Left lung (tissue), 14 donors: ENCODE measurements at places on chromosomes 11 and 22. TPM values are rescaled to one million over a fixed set of nuclear protein-coding genes. Genes with fewer than 3 reads are reported as not detected.
A peak's percentile ranks its signal among the peaks of the same experiment; 100 is the strongest.

DNA sequence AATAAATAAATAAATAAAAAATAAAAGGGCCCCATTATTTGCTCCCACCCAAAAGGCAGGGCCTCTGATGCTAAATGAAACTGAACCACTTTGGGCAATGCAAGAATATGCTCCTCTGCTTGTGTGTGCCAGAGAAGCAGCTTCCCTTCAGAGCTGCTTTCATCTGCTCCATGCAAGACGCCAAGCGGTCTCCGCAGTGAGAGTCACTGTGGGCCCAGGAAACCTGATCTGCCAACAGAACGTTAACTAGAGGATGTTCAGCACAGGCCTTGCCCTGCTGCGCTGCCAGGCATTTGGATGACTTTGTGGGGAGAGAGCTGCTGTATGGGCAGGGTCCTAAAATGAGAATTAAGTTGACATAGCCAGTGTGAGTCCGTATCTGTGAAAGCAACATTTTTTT lies 43.7 kb upstream of the APOA1 start:
- DNase-seq: no peak

DNA sequence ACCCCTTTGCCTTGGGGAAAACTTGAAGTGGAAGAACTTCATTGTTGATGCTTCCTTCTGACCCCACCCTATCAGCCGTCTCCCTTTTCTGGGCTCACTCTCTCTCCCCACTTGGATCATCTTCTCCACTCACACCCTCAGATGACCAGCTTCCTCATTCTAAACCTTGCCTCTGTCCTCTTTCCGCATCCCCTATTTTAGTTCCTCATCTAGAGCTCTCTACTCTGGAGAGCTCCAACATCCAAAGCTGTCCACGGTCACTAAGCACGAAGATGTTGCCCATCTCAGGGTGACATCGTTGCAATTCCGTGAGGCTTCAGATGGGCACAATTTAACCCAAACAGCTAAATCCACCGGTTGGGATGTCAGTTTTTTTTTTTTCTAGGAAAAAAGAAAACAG lies 31.6 kb upstream of the ME3 start:
- no peak for DNase-seq

- DNase-seq: no peak
Observed at GRCh38 chr11:69726019-69726418, 22.2 kb upstream of the FGF19 start.

DNA sequence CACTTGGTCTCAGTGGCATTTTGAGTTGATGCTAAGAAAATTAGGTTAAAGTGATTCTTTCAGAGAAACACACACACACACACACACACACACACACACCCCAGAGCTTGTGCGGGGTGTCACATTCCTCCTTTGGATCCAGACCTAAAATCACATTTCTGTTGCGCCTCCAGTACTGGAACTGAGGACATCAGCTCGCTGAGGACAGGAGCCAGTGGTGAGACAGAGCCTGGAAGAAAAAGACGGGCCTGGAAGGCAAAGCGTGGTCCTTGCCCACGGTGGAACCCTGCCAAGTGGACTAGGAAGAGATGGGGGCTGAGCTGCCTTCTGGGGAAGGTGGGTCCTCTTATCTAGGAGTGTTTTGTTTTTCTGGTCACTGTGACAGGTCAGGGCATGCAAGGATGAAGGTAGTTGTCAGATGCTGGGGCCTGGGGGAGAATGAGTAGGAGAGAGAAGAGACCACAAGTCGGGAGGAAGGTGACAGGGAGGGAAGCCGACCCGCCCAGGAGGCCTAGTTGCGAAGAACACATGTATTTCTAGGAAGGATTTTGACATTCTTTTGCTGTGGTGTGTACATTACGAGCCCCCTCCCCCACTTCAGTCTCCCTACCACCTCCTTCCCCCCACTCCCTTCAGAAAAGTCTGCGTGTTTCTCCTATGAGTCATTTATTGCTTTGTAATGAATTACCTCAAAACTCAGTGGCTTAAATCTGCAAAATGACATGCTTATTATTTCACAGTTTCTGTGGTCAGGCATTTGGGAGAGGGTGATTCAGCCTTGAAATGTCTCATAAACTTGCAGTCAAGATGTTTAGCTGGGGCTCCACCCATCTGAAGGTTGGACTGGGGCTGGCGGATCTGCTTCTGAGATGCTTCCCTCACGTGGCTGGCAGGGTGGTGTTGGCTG lies 4.8 kb upstream of the ELFN2 start:
- no peak for DNase-seq

DNA sequence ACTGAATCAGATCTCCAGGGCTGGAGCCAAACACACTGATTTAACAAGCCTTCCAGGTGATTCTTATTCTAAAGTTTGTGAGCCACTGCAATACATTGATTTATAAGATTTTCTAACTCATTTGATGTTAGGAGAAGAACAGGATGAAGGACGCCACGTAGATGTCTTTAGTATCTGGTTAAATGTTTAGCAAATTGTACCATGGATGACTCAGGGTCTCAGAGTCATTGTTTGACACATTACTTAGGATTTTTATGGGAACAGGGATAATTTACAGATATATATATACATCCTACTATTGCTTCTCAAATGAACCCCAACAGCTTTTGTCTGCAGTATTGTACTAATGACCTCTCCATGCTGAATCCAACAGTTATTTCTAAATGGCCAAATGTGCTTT lies 143.1 kb upstream of the DDI1 start:
- no peak for DNase-seq

DNA sequence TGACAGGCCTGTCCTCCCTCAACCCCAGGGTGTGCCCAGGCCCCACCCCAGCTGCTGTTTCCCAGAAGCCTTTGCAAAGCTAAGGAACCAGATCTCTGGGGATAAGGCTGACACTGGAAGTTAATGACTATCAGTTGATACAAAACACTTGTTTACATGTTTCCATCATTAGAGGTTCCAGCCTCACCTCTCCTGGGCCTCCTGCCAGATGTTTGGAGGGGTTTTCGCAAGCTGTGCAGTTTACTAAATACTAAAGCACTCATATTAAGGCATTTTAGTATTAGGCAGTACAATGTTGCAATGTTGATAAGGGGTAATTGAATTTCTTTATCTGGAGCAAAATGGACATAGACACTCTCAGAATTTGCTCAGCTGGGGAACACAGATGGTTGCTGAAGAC lies 218.7 kb downstream of the INSC start:
- DNase-seq: no peak

- DNase-seq: no peak
Observed at GRCh38 chr11:73971175-73971719, 11.4 kb downstream of the UCP2 start.

GRCh38 chr11:33773404-33773986 lies 825 bp downstream of the FBXO3 start:
- DNase-seq: no peak

- DNase-seq: no peak
Observed at GRCh38 chr11:97754976-97755375, 1265.8 kb upstream of the CNTN5 start.

DNA sequence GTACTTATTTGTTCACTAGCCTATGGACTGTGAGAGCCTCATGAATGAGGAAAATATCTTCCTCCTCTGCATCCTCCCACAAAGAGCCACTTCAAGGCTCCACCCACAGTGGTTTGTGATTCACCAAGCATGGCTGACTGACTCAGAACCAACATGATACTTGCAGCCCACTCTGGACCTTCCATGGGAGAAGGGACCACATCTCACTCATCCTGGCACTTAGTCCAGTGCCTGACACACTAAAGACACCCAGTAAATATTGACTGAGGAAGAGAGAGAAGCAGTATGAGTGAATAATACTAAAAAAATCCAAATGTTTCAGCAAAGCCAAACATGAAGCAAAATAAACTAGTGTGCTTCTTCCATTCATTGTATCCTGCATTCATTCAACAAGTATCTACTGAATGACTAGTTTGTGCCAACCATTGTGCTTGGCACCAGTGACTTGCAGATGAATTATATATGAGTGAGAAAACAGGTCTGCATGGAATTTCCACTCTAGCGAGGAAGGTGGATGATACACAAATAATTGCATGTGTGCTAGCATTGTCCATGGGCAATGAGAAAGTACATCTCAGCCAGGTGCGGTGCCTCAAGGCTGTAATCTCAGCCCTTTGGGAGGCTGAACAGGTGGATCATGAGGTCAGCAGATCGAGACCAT lies 54.9 kb upstream of the BLID start:
- DNase-seq: peak; percentile 37

DNA sequence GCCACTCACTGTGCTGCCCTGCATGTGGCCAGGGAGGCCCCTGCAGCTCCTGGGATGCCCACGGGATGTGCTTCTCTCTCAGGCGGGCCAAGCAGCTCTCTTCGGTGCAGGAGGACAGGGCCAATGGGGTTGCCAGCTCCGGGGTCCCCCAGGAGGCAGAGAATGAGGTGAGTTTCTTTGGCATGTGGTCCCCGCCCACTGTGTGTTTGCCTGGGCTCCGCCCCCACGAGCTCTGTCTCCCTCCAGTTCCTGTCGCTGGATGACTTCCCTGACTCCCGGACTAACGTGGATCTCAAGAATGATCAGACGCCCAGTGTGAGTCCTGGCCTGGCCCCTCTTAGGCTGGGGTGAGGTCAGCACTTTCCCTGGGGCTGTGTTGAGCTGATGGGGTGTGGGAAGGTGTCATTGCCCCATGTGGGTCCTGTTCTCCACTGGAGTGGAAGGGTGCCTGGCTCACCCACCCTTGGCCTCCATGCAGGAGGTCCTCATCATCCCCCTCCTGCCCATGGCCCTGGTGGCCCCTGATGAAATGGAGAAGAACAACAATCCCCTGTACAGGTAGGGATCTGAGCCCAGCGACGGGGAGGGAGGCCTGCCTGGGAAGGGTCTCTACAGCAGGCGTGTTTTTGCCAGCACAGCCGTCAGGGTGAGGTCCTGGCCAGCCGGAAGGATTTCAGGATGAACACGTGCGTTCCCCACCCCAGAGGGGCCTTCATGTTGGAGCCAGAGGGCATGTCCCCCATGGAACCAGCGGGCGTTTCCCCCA lies 7.7 kb downstream of the SCO2 start:
- DNase-seq: no peak

Gene CARD18
- polyA plus RNA-seq: not detected

Gene SOX10
- 0.92 TPM for polyA plus RNA-seq
